Small intestine (tissue), 16 donors: ENCODE measurements at places on chromosomes 6 and 20.

DNA sequence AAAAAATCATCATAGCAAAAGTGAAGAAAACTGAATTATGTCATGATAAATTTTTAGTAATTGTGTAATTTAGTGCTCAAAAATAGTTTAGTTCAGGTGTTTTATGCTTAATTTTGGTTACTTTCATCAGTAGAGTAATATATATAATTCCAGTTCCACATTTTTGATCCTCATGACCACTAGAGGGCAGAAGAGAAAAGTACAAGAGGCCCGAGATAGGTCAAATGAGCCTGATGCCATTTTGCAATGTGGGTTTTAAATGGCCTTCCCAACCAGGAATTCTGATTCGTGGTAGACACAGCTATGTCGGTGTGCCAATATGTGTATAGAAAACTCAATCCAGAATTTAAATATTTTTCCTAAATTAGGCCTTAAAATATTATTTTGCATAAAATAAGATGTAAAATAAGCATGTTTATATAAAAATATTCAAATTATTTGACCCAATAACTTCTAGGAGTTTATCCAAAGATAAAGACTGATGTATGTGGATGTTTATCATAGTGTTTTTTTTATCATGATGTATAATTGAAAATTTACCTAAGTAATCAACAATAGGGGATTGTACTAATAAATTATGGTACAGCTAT is 159.7 kb upstream of the RPS6KA2 start:
- H3K4me3 ChIP-seq, result no peak overlapping the region
- no peaks in the 10 kb centered on the region for H3K4me1 ChIP-seq
- no peaks in the 10 kb centered on the region for H3K36me3 ChIP-seq
- no peaks in the 10 kb centered on the region for H3K27me3 ChIP-seq
- DNase-seq, result peak; percentile 71
- H3K27ac ChIP-seq, result no peak overlapping the region

DNA sequence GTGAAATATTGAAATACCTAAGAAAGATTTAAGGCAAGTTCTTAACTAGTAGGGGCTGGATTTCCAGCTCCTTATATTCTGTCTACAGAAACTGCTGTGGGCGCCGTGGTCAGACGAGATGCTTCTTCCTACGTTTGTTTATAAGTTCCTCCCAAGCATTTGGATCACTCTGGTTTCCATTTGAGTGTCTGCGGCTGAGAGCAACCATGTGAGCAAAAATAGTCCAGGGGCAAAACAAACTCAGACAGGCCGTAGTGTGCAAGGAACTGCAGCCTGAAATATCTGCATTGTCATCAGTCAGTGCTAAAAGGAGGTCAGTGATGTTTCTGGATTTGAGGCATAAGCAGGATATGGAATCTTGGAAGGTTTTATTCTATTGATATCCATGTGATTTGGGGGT is 485.9 kb upstream of the JAG1 start:
- peak; percentile 23 for DNase-seq
- peaks cover 2% of the 10 kb centered on the region for H3K4me1 ChIP-seq
- H3K36me3 ChIP-seq, result no peaks in the 10 kb centered on the region
- H3K27me3 ChIP-seq, result no peaks in the 10 kb centered on the region
- H3K27ac ChIP-seq, result no peak overlapping the region
- H3K4me3 ChIP-seq, result no peak overlapping the region

DNA sequence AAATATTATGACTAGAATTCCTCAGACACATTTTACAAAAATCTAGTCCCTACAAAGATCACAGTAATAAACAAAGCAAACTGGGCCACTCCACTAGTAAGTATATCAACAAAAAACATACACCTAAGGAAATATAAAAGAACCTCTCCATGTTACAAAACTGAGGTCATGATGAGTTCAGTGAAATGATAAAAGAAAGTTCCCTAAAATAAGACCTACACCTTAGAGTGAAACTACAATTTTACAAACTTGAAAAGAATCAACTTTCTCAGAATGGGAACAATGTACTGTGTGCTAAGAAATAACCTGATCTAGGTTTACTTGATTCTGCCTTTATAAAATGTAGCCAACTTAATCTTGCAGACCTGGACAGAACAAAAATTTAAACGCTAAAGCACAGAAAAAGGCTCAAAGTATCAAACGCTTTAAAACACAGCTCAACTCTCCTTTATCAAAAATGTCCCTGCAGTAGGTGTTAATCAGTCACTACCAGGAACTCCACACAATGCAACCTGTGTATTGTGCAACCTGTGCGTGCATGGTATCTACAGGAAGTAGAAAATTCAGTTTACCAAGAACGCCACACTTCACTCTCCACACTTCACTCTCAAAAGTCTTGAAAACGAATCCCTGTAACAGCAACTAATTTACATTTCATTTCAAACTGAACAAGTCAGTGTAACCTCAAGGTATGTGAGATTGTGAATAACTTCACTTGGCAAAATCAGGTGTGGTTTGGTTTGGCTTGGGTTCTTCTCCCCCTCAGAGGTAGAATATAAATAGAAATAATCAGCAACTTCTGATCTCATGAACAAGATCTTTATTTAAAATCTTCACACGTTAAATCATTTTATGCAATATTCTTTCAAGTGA is 1.8 kb downstream of the RALGAPA2 start:
- peak overlapping the region; percentile 85 for H3K27ac ChIP-seq
- no peaks in the 10 kb centered on the region for H3K27me3 ChIP-seq
- H3K4me3 ChIP-seq, result no peak overlapping the region
- peak; percentile 91 for DNase-seq

DNA sequence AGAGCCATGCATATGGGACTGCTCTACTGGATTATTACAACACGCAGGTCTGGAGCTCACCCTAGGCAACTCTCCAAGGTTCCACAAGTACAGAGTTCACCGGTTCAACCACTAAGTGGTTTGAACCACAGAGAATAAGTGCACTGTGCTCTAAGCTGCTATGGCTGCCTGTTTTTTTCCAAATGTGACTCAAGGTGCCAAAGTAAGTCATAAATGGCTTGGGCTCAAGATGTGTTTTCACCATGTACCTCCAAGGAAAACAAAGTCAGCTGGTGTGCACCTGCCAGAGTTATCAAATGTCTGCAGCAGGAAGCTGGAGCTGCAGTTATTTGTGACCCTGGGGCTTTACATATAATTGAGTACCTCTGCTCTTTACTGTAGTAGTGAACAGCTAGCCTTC is 76.7 kb downstream of the PREP start:
- no peak overlapping the region for H3K4me3 ChIP-seq
- no peaks in the 10 kb centered on the region for H3K27me3 ChIP-seq
- H3K36me3 ChIP-seq, result peaks cover 12% of the 10 kb centered on the region
- peaks cover 2% of the 10 kb centered on the region for H3K4me1 ChIP-seq

- no peak overlapping the region for H3K4me3 ChIP-seq
- no peak overlapping the region for H3K27ac ChIP-seq
- H3K4me1 ChIP-seq, result no peaks in the 10 kb centered on the region
Measured at GRCh38 chr20:50089140-50089786, 23.7 kb downstream of the UBE2V1 start.

DNA sequence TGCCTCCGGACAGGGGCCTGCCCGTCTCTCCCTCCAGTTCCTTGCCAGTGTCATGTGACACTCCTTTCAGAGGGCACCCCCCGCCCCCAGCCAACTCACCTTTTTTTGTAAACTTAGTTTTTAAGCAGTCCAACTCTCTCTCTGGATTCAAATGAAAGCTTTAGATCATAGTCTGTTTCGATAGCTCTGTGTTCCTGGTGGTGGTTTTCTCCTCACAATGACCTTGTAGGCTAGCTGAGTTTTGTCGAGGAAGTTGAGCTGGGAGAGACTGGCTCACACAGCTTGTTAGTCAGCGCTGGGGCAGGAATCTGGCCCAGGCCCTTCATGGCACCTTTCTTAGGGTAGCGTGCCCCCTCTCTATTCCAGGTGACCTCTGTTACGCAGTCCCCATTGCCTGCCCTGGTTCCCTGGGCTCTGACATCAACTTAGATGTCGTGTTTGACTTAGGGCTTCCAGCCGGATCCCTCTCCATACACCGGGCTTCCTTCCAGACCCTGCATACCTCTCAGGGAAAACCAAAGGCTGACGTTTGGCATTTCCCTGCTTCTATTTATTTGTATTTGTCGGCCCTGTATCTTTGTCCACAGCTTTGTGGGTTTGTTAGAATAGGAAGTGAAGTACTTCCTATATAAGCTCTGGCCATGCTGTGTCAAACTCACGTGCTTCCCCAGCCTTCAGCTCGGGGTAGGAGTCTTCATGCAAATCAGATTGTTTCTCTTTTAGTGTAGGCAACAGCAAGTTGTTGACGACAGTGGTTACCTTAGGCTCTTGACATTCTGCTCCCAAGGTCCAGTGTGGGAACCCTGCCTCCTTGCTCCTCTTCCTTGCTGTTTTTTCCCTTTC is 12.7 kb downstream of the IGF2R start:
- no peak overlapping the region for H3K27ac ChIP-seq
- peak; percentile 44 for DNase-seq
- peaks cover 9% of the 10 kb centered on the region for H3K4me1 ChIP-seq
- peaks cover 4% of the 10 kb centered on the region for H3K36me3 ChIP-seq
- no peak overlapping the region for H3K4me3 ChIP-seq
- no peaks in the 10 kb centered on the region for H3K27me3 ChIP-seq

- H3K4me1 ChIP-seq, result peaks cover 15% of the 10 kb centered on the region
- DNase-seq, result no peak
- no peaks in the 10 kb centered on the region for H3K27me3 ChIP-seq
- H3K36me3 ChIP-seq, result no peaks in the 10 kb centered on the region
Measured at GRCh38 chr6:137095651-137096238, 51.0 kb upstream of the IL20RA start.

DNA sequence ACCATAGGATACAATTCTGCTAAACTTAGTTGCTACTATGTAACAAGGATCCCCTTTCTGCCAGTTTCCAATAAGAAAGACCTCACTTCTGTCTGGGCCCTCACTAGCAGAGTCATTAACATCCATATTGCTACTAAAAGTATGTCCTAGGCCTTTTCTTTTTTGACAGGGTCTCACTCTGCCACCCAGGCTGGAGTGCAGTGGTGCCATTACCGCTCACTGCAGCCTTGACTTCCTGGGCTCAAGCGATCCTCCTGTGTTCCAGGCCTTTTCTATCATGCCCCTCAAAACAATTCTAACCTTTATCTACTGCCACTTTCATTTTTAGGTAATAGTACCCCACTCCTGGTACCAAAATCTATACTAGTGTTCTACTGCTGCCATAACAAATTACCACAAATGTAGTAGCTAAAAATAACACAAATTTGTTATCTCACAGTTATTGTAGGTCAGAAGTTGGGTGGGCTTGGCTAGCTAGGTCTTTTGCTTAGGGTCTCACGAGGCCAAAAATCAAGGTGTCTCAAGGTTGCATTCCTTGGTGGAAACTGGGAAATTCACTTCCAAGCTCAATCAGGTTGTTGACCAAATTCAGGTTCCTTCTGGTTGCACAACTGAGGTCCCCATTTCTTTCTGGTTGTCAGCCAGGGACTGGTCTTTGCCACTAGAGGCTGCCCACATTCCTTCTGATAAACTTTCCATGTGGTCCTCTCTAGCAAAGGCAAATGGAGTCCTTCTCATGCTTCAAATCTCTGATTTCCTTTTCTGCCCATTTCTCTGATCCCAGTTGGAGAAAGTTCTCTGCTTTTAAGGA is 3.0 kb downstream of the CSNK2A1 start:
- no peak for DNase-seq
- peaks cover 22% of the 10 kb centered on the region for H3K4me1 ChIP-seq

- no peaks in the 10 kb centered on the region for H3K4me1 ChIP-seq
- H3K27me3 ChIP-seq, result no peaks in the 10 kb centered on the region
- H3K4me3 ChIP-seq, result no peak overlapping the region
- no peak overlapping the region for H3K27ac ChIP-seq
Measured at GRCh38 chr20:8844179-8844578, 224.7 kb upstream of the PLCB4 start.

- H3K27ac ChIP-seq, result no peak overlapping the region
- H3K36me3 ChIP-seq, result no peaks in the 10 kb centered on the region
- H3K27me3 ChIP-seq, result no peaks in the 10 kb centered on the region
- no peaks in the 10 kb centered on the region for H3K4me1 ChIP-seq
- H3K4me3 ChIP-seq, result no peak overlapping the region
Measured at GRCh38 chr6:15755526-15755925, 92.7 kb upstream of the DTNBP1 start.

GRCh38 chr20:50401587-50402418 is 108.4 kb upstream of the PTPN1 start:
- DNase-seq, result no peak
- no peaks in the 10 kb centered on the region for H3K4me1 ChIP-seq
- H3K27ac ChIP-seq, result no peak overlapping the region
- peaks cover 2% of the 10 kb centered on the region for H3K36me3 ChIP-seq
- no peak overlapping the region for H3K4me3 ChIP-seq
- no peaks in the 10 kb centered on the region for H3K27me3 ChIP-seq

DNA sequence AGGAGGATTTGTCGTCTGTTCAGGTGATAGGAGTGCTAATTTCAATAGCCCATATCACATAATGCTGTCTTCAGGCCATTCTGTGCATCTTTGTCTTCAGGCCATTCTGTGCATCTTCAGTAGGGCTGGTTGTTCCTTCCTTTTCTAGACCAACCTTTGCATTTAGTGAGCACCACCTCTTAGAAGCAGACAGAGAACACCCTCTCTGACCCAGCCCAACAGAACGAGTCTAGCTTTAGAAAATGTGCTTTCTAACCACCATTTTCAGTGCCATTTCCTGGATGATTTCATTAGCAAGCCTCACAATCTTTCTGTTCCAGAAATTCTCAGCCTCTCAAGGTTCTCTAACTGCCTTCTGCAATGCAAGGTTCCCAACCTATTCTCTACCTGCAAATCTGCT is 215.3 kb upstream of the KCNQ5 start:
- H3K27ac ChIP-seq, result no peak overlapping the region
- no peak overlapping the region for H3K4me3 ChIP-seq
- peaks cover 5% of the 10 kb centered on the region for H3K27me3 ChIP-seq
- no peaks in the 10 kb centered on the region for H3K4me1 ChIP-seq

DNA sequence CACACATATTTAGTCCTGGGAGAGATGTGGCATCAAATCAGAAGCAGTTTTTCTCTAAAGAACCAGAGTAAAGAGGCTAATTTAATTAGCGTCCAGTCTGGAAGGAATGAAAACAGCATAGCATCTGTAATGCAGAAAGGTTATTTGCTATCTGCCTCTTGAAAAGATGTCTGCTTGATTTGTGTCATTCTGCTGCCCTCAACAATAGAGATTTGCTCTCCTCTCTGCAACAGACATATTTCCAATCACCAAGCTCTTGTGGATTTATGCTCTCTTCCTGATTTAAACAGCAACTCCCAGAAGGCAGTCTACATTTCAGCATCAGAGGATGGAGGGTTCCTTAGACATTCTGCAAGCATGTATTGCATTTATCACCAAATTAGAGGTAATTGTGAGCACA is 53.5 kb upstream of the AKAP12 start:
- no peaks in the 10 kb centered on the region for H3K36me3 ChIP-seq
- DNase-seq, result no peak
- H3K27ac ChIP-seq, result no peak overlapping the region
- H3K27me3 ChIP-seq, result no peaks in the 10 kb centered on the region
- H3K4me3 ChIP-seq, result no peak overlapping the region
- no peaks in the 10 kb centered on the region for H3K4me1 ChIP-seq

GRCh38 chr6:144053601-144054000 is 41.8 kb downstream of the SF3B5 start:
- H3K27ac ChIP-seq, result no peak overlapping the region
- H3K27me3 ChIP-seq, result no peaks in the 10 kb centered on the region

DNA sequence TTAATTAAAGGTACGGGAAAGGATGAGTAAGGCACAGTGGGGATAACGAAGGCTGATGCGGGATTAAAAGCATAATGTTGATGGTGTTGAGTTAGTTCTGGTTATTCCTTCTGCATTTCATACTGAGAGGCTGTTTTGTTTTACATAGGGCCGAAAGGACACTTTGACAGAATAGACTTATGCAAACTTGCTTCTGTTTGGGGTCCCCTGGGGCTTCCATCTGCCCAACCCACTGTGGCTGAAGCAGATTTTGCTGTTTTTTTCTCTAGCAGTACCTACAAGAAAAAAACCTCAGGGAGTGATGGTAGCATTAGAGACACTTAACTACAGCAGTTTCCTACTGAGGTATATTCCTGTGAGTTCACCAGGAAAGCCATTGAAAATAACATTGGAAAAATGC is 136.1 kb upstream of the SUPT3H start:
- H3K4me1 ChIP-seq, result no peaks in the 10 kb centered on the region
- H3K27ac ChIP-seq, result no peak overlapping the region
- no peak overlapping the region for H3K4me3 ChIP-seq
